ENCODE measurements at places on chromosomes 11 and 22.

DNA sequence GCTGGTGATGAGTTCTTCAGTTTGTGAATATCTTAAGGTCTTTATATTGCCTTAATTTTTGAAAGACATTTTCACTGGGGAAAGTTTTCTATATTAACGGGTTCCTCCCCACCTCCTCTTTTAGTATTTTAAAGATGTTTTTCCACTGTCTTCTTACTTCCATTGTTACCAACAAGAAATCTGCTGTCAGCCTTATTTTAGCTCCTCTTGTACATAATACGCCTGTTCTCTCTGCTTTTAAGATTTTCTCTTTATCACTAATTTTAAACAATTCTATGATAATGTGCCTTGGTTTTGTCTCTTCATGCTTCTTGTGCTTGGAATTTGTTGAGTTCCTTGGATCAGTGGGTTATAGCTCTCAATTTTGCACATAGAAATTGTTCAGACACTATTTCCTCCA, 280.4 kb downstream of the DCDC1 start:
- no peak for DNase-seq

DNA sequence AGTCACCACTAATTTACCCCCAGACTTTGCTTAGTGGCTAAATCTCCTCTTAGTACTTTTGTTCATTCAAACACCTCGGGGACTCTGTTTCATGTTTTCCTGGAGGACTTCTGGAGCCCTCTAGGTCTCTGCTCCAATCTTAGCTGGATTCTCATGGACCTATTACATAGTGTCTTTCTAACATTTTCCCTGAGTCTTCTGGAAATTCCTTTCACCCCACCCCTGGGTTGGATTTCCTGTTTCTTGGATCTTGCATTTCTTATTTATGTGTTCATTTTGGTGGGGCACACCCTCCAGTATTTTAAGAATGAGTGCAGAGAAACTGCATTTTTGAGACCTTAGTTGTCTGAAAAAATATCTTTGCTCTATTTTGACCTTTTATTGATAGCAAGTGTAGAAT, 220.1 kb downstream of the BLID start:
- DNase-seq: no peak

DNA sequence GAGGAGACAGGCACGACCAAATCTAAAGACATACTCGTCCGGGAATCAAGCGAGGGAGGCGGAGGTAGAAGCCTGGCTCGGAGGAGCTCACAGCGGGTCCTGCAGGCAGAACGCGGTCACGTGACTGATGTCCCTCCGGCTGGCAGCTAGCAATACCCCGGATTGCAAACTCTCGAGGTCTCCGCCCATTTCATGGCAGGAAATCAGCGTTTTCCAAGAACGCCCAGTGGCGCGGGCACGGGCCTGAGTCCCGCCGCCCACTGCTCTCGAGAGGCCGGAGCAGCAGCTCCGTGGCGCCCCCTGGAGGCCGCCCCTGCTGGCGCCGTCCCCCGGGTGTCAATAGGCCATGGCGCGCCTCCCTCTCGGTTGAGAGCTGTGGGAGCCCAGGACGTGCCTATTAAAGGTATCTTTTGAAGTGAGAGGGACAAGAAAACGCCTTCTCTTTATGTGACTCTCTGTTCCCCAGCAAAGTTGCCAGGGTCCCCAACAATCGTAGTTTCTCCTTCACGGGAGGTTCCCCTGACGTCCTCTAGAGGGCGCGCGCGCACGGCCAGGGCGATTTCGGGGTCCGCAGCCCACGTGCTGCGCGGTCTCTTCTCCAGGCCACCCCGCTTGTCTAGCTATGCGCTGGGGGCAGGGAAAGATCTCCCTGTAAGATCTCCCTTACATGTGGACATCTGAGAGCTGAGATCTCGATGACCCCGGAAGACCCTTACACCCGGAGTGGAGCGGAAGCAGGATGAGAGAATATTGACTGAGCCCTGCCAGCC, 37.3 kb upstream of the RBFOX2 start:
- peak; percentile 39 for DNase-seq

GRCh38 chr11:104534278-104534677, 364.0 kb downstream of the CASP12 start:
- DNase-seq: no peak

- DNase-seq: peak; percentile 76
Measured at GRCh38 chr11:47269829-47270305, at the start of gene MADD. MADD (plus strand) TSS chr11:47270133.

GRCh38 chr11:64148917-64149617, 16.8 kb downstream of the MACROD1 start:
- DNase-seq: no peak

- no peak for DNase-seq
Measured at GRCh38 chr22:17981497-17981896, 42.9 kb downstream of the MICAL3 start.

GRCh38 chr11:113272281-113272680, 42.1 kb upstream of the TTC12 start:
- DNase-seq: no peak

DNA sequence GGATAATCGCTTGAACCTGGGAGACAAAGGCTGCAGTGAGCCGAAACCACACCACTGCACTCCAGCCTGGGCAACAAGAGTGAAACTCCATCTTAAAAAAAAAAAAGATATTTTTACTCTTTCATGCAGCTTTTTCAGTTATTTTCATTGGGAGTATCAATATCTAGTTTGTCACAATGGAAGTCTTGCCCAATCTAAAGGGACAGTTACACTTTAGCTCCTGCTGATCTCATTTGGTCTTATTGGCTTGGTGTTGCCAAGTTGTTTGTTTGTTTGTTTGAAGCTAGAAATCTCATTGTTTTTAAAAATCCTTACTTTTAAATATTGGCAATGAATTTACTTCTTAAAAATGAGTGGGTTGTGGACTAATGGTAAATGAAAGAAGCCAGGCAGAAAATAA, 24.7 kb downstream of the CEP295 start:
- DNase-seq: no peak

DNA sequence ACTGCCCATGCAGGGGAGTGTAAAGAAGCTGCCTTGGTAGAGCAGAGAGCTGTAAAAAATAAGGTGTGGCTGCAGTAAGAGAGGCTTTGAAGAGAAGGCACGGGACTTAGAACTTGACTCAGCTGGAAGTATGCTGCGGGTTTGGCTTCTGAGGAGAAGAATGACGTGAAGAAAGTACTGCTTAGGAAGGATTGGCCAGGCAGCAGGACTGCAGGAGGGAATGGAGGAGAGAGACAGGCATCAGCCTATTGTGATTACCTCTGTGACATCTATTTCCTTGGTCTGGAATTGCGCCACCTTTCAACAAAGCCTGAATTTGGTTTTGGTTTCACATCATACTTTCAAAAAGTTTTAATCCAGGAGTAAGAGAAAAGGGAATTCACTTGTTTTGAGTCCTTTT, 22.5 kb downstream of the PRRG4 start:
- DNase-seq: no peak

GRCh38 chr22:23689414-23689813, 1.4 kb upstream of the RGL4 start:
- DNase-seq: no peak

GRCh38 chr11:1389932-1390568, at the start of gene BRSK2:
BRSK2 (plus strand) TSS chr11:1389934; CDS start chr11:1390285, 351 bp downstream.
- no peak for DNase-seq

GRCh38 chr22:32606181-32606580, 131.6 kb downstream of the FBXO7 start:
- DNase-seq: no peak

DNA sequence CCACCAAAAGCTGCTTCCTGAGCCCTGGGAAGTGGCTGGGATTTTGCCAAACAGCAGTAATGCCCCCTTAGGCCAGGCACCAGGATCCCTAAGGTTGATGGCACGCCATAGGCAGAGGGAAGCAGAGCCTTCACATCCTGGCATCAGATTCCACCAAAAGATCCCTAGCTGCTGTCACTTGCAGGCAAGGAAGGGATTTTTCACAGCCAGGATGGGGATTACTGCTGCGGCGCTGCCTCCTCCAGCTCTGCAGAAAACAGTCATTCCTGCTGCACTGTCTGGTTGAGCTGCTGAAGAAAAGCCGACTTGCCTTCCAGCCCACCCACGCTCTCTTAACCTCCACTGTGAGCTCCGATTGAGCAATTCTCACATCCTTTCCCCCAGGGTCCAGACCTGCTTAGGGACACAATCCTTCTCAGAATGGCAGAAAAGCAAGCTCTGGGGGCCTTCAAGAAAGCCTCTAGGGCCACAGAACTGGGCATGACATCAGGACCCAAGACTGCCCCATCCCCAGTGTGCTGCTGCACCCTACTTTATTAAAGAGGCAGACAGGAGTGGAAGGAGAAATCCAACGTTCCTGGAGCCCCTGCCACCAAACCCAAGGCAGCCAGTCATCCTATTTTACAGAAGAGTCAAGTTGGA, 19.9 kb downstream of the SYN3 start:
- DNase-seq: no peak

DNA sequence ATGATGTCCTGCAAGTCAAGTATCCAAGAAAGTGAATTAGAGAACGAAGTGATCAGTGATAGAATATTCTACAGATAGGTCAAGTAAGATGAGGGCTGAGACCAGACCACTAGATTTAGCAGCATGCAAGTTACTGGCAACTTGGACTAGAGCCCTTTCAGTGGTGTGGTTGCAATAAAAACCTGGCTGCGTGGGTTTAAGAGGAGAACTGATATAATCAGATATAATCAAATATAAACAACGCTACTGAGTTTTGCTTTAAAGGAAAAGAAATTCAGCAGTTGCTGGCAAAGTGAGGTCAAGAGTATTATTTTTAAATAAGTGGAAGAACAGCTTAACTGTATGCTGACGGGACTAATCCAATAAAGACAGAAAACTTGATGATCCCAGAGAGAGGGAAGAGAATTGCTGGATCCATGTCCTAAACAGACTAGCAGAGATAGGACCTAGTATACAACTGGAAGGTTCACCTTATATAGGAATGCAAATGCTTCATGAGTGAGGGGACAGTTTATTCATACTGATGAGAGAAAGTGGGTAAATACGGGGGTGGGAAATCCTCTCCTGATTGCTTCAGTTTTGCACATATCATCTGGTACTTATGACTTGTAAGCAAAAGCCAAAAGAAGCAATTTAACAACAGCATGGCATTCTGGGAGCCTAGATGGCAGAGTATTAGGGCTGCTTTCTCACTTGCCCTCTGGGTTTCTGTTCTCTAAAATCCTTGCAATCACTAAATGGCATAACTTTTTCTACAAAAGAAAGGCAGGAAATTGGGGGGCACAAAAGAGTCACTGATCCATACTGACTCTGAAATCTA, 146.2 kb downstream of the RBFOX2 start:
- DNase-seq: no peak

DNA sequence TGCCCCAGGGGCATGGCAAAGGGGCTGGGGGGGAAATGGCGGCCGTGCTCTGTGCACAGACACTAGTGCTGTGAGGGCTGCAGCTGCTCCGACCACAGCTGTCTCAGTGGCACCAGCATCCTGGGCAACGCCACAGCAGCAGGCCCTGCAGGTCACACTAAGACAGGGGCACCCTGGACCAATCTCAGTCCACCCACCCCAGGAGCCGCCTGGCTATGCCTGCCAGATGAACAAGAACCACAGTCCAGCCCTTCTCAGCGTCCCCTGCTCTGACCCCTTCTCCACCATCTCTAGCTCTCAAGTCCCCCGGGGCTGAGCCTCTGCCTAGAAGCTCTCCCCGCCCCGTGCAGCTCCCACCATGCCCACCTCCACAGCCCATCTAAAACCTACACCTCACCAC, 16.5 kb downstream of the TUBGCP6 start:
- DNase-seq: no peak

DNA sequence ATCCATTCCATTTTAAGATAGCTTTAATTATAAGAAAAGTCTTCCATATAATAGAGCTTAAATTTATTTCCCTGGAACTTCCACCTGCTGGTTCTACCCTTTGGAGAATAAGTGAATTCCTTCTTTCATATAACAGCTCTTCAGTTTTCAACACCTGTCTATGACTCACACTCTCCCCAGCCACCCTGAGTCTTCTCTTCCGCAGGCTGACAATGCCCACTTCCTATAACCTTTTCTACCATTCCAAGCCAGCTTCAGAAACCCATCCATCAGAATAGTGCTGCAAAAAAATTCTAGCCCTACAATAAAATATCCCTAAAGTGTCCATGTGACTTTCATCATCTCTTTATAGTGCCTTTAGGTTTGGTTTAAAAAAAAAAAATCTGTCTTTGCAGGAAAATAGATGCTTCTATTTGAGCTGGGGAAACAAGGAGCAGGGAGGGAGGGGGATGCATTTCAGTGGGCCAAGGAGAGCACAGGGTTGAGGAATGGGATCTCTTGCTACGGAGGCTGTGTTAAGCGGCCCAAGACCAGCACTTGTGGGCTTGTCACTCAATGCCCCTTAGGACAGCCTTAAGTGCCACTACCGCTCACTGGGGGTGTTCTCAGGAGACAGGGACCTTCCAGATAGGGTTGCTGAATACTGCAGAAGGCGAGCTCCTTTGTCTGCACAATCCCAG, 178.6 kb downstream of the DSCAML1 start:
- DNase-seq: no peak

- DNase-seq: no peak
Measured at GRCh38 chr22:44850946-44851345, 98.6 kb downstream of the ARHGAP8 start.

GRCh38 chr11:75453916-75454655, 21.1 kb upstream of the KLHL35 start:
- DNase-seq: no peak

DNA sequence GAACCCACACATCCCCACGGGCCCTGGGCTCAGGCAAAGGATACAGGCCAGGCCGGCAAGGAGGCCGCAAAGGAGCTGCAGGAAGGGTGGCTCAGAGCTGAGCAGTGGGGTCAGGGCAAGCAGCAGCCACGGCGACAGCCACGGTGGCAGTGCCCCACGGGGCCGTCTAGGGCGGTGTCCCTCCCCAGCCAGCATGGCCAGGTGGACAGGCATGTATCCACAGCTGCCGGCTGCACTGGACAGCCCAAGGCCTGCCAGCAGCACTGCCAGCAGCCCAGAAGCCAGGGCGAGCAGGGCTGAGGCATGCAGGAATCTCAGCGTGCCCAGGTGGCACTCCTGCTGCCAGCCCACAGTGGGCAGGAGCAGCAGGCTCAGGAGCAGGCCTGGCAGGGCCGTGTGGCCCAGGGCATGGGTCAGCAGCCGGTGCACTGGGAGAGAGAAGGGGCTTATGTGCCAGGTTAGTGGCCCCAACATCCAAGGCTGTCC, 3.9 kb downstream of the RHBDD3 start:
- no peak for DNase-seq

DNA sequence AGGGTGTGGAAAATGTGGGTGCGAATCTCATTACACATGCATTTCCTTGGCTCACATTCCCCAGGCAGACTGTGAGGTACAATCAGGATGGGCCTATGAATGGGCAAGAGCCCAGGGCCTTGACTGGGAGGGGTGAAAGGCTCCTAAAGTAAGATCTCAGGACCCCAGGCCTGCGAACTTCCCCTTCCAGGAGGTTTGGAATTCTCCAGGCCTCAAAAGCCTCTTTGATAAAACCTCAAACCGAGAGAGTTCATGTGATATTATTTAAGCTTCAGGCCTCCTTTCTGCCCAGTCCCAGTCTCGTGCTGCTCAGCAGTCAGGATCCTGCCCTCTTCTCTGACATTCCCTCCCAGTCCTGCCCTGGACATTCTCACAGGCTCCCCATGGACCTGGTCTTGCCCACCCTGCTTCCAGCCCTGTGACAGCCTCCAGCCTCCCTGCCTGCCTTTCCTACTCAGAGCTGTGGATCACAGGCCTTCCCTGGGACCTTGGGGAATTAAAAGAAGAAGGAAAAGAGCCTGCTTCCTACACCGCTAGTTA, 37.3 kb upstream of the TEAD1 start:
- DNase-seq: no peak

- DNase-seq: no peak
Measured at GRCh38 chr11:101745756-101746155, 161.9 kb upstream of the TRPC6 start.

GRCh38 chr11:108672786-108673185, 7.9 kb downstream of the DDX10 start:
- DNase-seq: no peak

GRCh38 chr11:44286268-44286880, 23.6 kb downstream of the ALX4 start:
- peak; percentile 16 for DNase-seq

All from activated naive CD4-positive, alpha-beta T cell (primary cell).